ENCODE measurements at places on chromosomes 5 and 9. TPM values are rescaled to one million over a fixed set of nuclear protein-coding genes. Genes with fewer than 3 reads are reported as not detected.

DNA sequence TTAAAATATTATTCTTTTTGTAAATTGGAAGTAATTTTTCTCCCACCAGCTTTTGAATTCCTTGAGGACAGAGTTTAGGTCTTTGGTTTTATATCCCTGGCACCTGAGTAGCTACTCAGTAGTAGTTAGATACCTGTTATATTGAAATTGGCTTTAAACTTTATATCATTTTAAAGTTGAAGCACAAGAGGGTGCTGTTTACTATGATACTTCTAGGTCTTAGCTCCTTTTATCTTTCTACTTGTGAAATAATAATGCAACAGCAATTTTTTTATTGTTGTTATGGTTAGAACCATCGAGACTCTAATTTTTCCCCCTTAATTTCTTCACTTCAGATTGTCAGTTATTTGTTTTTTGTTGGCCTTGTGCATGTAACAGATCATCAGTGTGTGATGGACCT is 46.3 kb downstream of the AP3S1 start:
- no peak overlapping the region for H3K4me3 ChIP-seq
- DNase-seq, result no peak
- H3K4me1 ChIP-seq, result no peaks in the 10 kb centered on the region
- no peaks in the 10 kb centered on the region for H3K27me3 ChIP-seq

DNA sequence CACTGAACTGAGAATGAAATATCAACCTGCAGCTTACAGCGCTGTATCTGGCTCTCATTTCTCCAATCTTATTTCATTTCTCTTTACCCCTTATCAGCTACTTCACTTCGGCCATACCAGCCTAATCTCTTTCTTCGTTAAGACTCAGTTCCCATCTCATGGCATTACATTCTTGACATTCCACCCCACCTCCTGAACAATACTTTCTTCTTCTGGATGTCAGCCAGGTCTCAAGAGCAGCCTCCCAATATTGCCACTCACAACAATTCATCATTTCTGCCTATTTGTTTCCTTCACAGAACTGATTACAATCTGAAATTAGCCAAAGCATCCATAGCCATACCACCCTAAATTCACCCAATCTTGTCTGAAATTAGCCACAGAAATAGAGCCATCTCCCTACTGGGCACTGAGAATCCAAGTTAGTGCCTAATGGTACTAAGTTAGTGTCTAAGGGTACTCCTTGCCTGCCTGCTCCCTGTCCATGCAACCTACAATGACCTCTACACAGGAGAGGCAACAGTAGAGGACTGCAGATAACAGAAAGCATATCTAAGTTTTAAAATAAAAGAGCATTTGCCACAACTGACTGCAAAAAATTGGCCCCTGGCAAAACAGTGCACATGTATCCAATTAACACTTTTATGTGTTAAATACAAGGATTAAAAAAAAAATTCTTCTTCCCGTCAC is 35.2 kb downstream of the SETX start:
- H3K27ac ChIP-seq, result no peak overlapping the region
- H3K4me3 ChIP-seq, result no peak overlapping the region
- no peak for DNase-seq
- H3K4me1 ChIP-seq, result peaks cover 6% of the 10 kb centered on the region
- no peaks in the 10 kb centered on the region for H3K27me3 ChIP-seq

Gene VCAN
- 28.3 TPM for polyA plus RNA-seq

DNA sequence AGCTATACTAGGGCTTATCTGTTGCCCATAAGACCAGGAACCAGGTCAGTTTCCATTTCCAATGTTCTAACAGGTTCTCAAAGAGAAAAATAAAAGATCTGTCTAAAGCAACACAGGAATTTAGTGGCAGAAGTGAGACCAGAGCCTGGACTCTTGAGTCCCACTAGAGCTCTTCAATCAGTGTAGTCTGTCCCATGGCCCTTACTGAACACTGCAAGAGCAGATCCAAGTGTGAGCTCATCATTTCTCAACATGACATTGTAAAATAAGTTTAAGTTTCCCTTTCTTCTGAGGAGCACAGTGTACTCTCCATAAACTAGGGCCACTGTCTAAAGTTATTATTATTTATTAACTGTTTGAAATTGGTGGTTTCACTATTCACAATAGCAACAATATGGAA is 8.6 kb upstream of the PAPPA start:
- DNase-seq, result no peak
- H3K4me3 ChIP-seq, result no peak overlapping the region
- H3K4me1 ChIP-seq, result no peaks in the 10 kb centered on the region
- no peak overlapping the region for H3K27ac ChIP-seq

GRCh38 chr9:102519423-102519822 is 475.7 kb upstream of the CYLC2 start:
- H3K27me3 ChIP-seq, result no peaks in the 10 kb centered on the region
- no peak overlapping the region for H3K4me3 ChIP-seq
- no peaks in the 10 kb centered on the region for H3K4me1 ChIP-seq
- H3K36me3 ChIP-seq, result no peaks in the 10 kb centered on the region

GRCh38 chr9:76206821-76207220 is 187.4 kb downstream of the RFK start:
- H3K4me1 ChIP-seq, result no peaks in the 10 kb centered on the region
- H3K27ac ChIP-seq, result no peak overlapping the region
- no peak for DNase-seq

DNA sequence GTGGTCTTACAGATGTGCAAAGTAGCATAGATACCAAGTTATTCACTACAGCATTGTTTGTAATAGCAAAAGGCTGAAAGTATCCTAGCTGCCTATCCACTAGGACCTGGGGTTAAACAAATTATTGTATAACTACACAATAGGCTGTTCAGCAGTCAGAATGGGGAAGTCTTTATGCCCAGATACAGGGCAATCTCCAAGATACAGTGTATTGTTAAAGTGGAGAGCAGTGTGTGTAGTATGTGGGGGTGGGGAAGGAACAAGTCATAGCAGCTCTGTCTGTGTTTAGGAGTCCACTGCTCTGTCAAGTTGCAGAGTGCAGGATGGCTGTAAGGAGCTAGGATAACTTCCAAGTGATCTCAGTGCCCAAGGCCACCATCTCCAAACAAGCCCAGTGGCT is 5.5 kb downstream of the PCYOX1L start:
- peaks cover 2% of the 10 kb centered on the region for H3K4me1 ChIP-seq
- no peak overlapping the region for H3K4me3 ChIP-seq

- peak; percentile 87 for DNase-seq
- peak within 1 kb of the TSS; percentile 87 for H3K4me3 ChIP-seq
- H3K27me3 ChIP-seq, result no peaks in the 10 kb centered on the region
- no peaks in the 10 kb centered on the region for H3K36me3 ChIP-seq
- peaks cover 36% of the 10 kb centered on the region for H3K4me1 ChIP-seq
Observed at GRCh38 chr5:139648205-139649081, at the start of gene CXXC5. TSS of gene CXXC5 (plus strand) at chr5:139648349. CDS start at chr5:139680524, 32,175 bp downstream.

- no peak for DNase-seq
- peaks cover 16% of the 10 kb centered on the region for H3K27me3 ChIP-seq
- H3K4me1 ChIP-seq, result no peaks in the 10 kb centered on the region
- no peak overlapping the region for H3K4me3 ChIP-seq
- no peak overlapping the region for H3K27ac ChIP-seq
- no peaks in the 10 kb centered on the region for H3K36me3 ChIP-seq
Observed at GRCh38 chr9:130149654-130150286, 22.4 kb upstream of the NCS1 start.

Gene COL15A1
- 27.0 TPM for polyA plus RNA-seq

Gene DCTN4
- polyA plus RNA-seq, result 20.0 TPM

DNA sequence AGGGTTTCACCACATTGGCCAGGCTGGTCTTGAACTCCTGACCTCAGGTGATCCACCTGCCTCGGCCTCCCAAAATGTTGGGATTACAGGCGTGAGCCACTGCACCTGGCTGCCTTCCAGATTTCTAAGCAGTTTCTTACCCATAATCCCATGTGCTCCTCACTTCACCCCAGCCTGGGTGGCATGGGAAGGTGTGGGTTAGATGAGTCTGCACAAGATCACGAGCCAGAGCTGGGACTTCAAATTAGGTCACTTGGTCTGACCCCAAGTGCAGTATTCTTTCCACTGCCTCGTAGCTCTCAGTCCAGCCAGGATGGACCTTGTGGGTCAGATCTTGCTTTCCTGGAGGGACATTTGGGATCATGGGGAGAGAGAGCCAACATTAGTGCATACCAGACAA is 37.5 kb upstream of the STRBP start:
- DNase-seq, result no peak
- no peaks in the 10 kb centered on the region for H3K27me3 ChIP-seq
- H3K36me3 ChIP-seq, result no peaks in the 10 kb centered on the region
- H3K4me1 ChIP-seq, result peaks cover 5% of the 10 kb centered on the region
- H3K4me3 ChIP-seq, result no peak overlapping the region

Data from heart right ventricle (tissue), 16 donors.